ENCODE measurements at places on chromosomes 11 and 22.

DNA sequence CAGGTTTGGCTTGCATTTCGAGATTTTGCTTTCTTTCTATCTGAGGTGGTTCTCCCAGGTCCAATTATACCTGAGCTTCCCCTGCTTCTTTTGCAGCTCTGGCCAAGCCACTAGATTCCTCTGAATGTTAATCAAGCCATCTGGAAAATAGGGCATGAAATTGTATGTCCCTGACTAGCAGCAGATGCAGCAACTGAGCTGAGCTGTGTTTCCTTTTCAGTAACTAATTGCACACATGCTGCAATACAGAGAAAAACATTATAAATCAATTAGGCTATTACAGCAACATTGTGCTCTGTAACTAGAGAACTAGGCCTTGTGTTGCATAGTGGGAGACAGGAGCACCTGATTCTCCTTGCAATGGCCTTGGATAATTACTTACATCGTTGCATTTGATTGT is 408.3 kb downstream of the ETS1 start:
- no peak for DNase-seq

DNA sequence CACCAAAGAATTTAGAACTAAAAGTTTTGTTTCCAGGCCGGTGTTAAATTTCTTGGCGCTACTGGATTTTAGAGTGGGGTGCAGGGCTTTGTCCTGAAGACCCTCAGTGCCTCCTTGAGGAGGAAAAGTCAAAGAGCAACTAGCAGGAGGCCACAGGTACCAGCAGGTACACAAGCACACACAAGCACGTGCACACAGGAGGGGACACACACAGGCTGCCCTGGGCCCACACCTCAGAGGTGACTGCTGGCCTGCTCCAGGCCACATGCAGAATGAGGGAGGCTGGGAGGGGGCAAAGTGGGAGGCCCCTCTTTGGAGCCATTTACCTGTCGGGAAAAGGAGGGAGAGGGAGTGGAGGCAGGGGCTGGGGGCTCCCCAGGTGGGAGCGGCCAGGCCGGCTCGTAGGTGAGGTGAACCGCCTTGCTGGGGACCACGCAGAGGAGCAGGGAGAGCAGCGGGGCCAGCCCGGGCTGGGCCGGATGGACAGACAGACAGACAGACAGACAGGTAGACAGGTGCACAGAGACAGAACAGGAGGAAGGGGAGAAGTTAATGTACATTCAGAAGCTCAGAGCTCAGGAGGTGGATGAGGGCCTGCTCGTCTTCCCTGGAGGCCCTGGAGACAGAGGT is 12.2 kb downstream of the RAB3IL1 start:
- no peak for DNase-seq

DNA sequence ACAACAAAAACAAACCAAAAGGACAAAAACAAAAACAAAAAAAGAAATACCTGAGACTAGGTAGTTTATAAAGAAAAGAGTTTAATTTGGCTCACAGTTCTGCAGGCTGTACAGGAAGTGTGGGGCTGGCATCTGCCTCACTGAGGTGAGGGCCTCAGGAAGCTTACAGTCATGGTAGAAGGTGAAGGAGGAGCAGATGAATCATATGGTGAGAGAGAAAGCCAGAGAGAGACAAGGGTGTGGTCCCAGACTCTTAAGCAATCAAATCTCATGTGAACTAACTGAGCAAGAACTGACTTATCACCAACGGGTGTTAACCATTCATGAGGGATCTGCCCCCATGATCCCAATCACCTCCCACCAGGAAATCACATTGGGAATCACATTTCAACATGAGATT is 58.8 kb upstream of the ZBED5 start:
- no peak for DNase-seq

GRCh38 chr11:110128161-110128560 is 35.0 kb downstream of the ZC3H12C start:
- DNase-seq: no peak

DNA sequence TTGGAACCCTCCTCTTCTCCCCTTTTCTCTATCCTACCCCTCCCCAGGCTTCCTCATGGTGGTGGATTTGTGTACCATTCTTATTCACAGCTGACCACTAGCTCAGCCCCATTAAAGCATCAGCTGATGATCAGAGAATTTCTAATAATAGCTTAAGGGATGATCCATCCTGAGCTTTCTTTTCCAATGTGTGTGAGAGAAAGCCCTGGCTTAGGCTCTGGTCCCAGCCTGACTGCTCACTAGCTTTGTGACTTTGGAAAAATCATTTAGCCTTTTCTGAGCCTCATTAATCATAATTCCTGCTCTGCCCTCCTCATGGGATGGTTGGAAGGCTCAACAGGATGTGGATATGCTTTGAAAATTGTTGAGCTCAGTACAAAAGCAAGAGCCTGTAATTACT is 26.3 kb upstream of the CCDC90B start:
- no peak for DNase-seq

DNA sequence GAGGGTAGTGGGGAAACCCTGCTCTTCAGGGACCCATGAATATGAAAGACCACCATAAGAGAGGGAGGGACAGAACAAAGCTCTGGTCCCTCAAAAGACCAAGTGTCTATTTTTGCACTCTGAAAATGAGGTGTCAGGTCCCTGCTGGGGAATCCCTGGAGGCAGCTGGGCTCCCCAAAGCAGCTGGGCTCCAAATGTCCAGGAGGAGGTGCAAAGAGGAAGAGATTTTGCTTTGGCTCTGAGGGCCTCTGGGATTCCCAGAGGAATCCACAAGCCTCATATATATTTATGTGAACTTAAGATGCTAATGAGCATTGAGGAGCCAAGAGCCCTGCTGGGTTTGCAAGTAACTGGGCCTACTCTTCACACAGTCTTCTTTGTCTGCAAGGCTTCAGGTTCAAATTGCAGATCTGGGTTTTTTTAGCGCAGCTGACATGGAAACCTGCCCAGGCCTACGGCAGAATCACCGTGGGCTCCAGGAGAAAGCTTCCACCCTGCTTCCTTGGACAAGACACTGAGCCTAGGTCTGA is 26.0 kb downstream of the CLMP start:
- no peak for DNase-seq

GRCh38 chr11:65801153-65801987 is 14.5 kb downstream of the OVOL1 start:
- no peak for DNase-seq

GRCh38 chr11:2779981-2780849 is 80.4 kb upstream of the KCNQ1OT1 start:
- DNase-seq: no peak

DNA sequence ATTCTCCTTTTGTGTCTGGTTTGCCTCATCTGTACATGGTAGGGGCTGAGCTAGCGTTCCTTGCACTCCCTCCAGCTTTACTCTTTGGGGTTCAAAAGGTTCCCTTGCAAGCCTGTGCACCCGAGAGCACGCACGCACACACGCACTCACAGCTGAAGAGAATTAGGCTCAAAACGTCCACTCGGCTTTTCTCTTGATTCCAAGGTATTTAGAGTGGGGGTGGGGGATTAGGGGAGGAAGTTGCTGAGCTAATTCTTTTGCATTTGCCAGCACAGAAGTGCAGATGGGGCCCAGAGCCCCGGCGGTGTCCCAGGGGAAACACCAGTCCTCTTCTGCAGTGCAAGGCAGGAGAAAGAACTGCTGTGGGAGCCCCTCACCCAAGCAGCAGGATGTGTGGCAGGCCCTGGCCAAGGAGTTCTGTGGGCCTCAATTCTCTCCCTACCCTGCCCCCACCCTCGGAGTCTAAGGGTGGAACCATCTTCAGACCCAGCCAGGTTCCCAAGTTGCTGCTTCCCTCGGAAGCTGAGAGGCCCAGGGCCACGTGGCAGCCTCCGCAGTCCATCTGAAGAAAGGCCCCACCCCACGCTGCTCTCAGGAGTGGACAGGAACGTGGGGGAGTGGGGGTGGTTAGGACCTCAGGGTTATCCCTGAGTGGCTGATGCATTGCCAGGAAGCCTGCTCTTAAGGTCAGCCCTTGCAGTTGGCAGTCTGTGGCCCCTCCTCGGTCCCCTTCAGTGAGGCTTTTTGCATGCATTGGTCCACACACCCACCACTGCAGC is 3.8 kb upstream of the KCNQ1OT1 start:
- DNase-seq: no peak

GRCh38 chr11:71574418-71574817 is 8.3 kb downstream of the KRTAP5-11 start:
- no peak for DNase-seq

Data from activated naive CD8-positive, alpha-beta T cell treated with anti-CD3 and anti-CD28 coated beads, Interleukin-2, amount 50 U/mL, for 16 hours (primary cell).